ENCODE measurements at places on chromosomes 1 and 21. TPM values are rescaled to one million over a fixed set of nuclear protein-coding genes. Genes with fewer than 3 reads are reported as not detected.

GRCh38 chr1:186482661-186483255 lies 21.8 kb upstream of the PDC start:
- peak; percentile 53 for DNase-seq

DNA sequence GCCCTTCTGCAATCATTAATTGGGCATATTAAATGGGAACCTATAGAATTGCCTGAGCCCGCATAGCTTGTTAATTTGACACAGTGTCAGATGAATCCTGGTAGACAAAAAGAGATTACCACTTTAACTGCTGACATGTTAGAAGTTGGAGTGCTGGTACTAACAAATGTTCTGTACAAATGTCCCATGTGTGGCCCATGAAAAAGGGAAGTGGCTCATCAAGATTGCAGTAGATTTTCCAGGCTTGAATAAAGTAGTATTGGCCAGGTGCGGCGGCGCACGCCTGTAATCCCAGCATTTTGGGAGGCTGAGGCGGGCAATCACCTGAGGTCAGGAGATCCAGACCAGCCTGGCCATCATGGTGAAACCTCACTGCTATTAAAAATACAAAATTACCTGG lies 45.6 kb downstream of the GNPAT start:
- DNase-seq, result no peak

- DNase-seq, result no peak
Observed at GRCh38 chr1:2373551-2374251, 17.7 kb downstream of the MORN1 start.

RGSL1 gene
- total RNA-seq, result not detected

- peak; percentile 42 for DNase-seq
Observed at GRCh38 chr1:185170291-185170848, 13.4 kb downstream of the SWT1 start.

IBA57 gene
- total RNA-seq, result 8.0 TPM

FCRLA gene
- 0.67 TPM for total RNA-seq

RNU1-2 gene
- total RNA-seq, result 1,398 TPM

ZNF678 gene
- 4.1 TPM for total RNA-seq
